ENCODE measurements at places on chromosomes 12 and 14.

GRCh38 chr12:34350092-34351041 lies 328.1 kb downstream of the ALG10 start:
- H3K4me1 ChIP-seq: no peaks in the 10 kb centered on the region
- H3K36me3 ChIP-seq: no peaks in the 10 kb centered on the region
- no peak overlapping the region for H3K4me3 ChIP-seq
- no peaks in the 10 kb centered on the region for H3K27me3 ChIP-seq
- no peak overlapping the region for H3K27ac ChIP-seq
- DNase-seq: no peak

GRCh38 chr12:20232931-20233675 lies 135.2 kb upstream of the PDE3A start:
- H3K27ac ChIP-seq: no peak overlapping the region
- no peak overlapping the region for H3K4me3 ChIP-seq
- H3K27me3 ChIP-seq: no peaks in the 10 kb centered on the region
- DNase-seq: no peak
- H3K36me3 ChIP-seq: no peaks in the 10 kb centered on the region

DNA sequence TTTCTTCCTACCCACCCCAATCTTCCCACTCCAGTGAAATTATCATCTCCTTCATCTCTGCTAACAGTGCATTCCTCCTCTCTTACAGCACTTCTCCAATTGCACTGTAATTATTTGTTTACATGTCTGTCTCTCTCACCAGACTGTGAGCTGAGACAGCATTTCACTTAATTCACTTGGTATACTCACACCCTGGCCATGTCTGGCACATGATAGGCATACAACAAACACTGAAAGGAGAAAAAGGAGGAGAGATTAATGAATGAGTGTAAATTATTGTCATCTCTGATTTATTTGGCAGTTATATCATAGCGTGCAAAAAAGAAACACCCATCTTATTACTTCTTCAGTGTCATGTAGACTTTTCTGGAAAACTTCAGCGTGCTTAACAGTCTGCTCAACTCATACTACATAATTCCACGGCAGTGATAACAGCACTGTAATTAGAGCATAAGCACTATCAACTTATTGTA lies 452.3 kb downstream of the ADAMTS20 start:
- no peak for DNase-seq
- no peaks in the 10 kb centered on the region for H3K36me3 ChIP-seq
- no peak overlapping the region for H3K27ac ChIP-seq
- no peaks in the 10 kb centered on the region for H3K4me1 ChIP-seq

DNA sequence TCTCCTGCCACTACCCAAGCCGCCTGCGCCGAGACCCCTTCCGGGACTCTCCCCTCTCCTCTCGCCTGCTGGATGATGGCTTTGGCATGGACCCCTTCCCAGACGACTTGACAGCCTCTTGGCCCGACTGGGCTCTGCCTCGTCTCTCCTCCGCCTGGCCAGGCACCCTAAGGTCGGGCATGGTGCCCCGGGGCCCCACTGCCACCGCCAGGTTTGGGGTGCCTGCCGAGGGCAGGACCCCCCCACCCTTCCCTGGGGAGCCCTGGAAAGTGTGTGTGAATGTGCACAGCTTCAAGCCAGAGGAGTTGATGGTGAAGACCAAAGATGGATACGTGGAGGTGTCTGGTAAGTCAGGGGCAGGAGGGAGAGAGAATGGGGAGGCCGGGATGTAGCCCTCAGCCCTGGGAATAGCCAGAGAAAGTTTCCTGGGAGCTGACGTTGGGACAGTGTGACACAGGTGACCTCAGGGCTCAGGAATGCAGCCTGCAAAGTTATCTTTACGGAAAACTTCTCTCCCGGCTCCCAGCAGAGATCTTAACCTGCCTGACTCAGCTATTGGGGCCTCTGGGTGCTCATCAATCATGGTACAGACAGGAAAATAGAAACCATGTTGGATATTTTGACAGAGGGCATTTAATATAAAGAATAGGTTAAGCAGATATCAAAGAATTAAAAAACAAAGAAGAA lies 747 bp downstream of the HSPB8 start:
- H3K4me3 ChIP-seq: no peak overlapping the region
- H3K27me3 ChIP-seq: no peaks in the 10 kb centered on the region
- H3K27ac ChIP-seq: no peak overlapping the region
- no peaks in the 10 kb centered on the region for H3K36me3 ChIP-seq
- H3K4me1 ChIP-seq: no peaks in the 10 kb centered on the region

GRCh38 chr12:53995002-53995377 lies 5.0 kb upstream of the HOXC9 start:
- no peak overlapping the region for H3K27ac ChIP-seq
- peak overlapping the region; percentile 86 for H3K4me3 ChIP-seq
- H3K36me3 ChIP-seq: peaks cover 2% of the 10 kb centered on the region
- H3K4me1 ChIP-seq: peaks cover 21% of the 10 kb centered on the region

DNA sequence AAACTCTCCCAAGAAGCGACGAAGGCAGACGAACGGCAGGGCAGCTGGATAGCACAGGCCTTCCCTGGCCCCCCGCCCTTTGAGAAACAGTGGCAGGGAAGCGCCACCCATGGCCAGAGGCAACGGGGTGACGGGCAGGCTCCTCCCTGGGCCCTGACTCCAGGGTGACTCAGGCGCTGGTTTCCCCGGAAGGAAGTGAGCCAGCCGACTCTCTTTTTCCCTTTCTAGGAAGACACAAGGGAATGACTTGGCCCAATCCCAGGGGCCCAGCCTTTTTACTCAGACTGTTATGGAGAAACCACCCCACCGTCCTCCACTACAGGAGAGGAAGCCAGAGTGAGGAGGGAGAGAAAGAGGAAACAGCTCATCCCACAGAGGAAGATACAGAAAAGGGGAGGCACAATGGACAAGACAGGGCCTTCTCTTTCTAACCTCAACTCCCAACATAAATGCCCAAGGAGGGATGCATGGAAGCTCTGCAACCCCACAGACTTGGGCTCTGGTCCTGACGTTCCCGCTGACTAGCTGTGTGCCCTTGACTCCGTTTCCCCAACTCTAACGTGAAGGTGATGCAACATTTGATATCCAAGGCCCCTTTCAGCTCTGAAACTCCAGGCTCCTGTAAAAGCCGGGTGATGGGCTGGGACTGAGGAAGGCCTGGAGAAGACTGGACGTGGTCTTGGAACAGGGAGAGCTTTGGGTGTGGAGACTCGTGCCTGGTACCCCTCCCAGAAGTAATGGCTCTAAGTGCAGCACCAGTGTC lies 27.9 kb downstream of the ACTN1 start:
- no peak overlapping the region for H3K4me3 ChIP-seq
- DNase-seq: no peak
- peak overlapping the region; percentile 38 for H3K27ac ChIP-seq
- peaks cover 67% of the 10 kb centered on the region for H3K4me1 ChIP-seq
- peaks cover 5% of the 10 kb centered on the region for H3K36me3 ChIP-seq

GRCh38 chr14:86539361-86540070 lies 1009.6 kb downstream of the FLRT2 start:
- no peak overlapping the region for H3K27ac ChIP-seq
- no peaks in the 10 kb centered on the region for H3K4me1 ChIP-seq
- H3K27me3 ChIP-seq: no peaks in the 10 kb centered on the region
- DNase-seq: no peak

- no peaks in the 10 kb centered on the region for H3K36me3 ChIP-seq
- H3K4me1 ChIP-seq: no peaks in the 10 kb centered on the region
- no peak for DNase-seq
- H3K27me3 ChIP-seq: no peaks in the 10 kb centered on the region
- no peak overlapping the region for H3K27ac ChIP-seq
These were observed 159.9 kb upstream of the FRMD6 start for GRCh38 chr14:51491776-51492175.

- DNase-seq: no peak
- peak overlapping the region; percentile 88 for H3K27ac ChIP-seq
- peaks cover 43% of the 10 kb centered on the region for H3K4me1 ChIP-seq
- H3K27me3 ChIP-seq: no peaks in the 10 kb centered on the region
- H3K36me3 ChIP-seq: peaks cover 28% of the 10 kb centered on the region
These were observed 2.3 kb upstream of the M6PR start for GRCh38 chr12:8951744-8952143.

GRCh38 chr14:35378425-35379233 lies 25.9 kb downstream of the NFKBIA start:
- no peaks in the 10 kb centered on the region for H3K4me1 ChIP-seq
- DNase-seq: no peak
- H3K27ac ChIP-seq: no peak overlapping the region
- no peaks in the 10 kb centered on the region for H3K36me3 ChIP-seq

DNA sequence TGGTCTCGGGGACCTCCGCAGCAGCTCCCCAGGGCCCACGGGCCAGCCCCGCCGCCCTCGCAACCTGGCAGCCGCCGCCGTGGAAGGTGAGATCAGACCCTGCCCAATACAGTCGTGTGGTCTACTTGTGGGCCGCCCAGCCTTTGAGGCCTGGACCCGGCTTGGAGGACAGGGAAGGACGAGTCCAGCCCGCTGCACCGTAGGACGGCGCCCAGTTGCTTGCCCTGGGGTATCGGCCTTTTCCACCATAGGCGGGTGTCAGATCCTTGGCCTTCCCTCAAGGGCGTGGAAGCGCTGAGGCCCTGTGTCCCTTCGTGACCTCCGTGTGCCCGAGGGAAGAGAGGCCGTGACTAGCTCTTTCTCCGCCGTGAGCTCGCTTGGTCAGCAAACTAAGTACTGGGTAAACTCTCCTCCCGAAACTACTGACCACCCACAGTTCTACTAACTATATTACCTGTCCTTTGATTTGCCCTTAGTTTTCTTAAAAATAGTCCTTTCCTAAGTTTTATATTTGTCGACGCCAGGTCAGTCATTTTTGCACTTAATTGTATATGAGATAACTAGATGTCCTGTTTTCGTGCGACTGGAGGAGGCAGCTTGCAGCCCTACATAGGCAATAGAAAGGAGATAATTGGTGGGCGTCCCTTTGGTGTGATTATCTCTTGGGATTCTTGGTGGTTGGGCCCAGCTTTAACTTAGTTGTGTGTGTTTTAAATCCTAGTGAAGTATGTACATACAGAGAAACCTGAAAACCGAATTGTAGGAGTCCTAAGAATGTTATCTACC lies 757 bp downstream of the SLC25A3 start:
- peak overlapping the region; percentile 99 for H3K27ac ChIP-seq
- H3K36me3 ChIP-seq: peaks cover 27% of the 10 kb centered on the region
- no peak for DNase-seq
- peak overlapping the region; percentile 94 for H3K4me3 ChIP-seq
- H3K4me1 ChIP-seq: peaks cover 21% of the 10 kb centered on the region

DNA sequence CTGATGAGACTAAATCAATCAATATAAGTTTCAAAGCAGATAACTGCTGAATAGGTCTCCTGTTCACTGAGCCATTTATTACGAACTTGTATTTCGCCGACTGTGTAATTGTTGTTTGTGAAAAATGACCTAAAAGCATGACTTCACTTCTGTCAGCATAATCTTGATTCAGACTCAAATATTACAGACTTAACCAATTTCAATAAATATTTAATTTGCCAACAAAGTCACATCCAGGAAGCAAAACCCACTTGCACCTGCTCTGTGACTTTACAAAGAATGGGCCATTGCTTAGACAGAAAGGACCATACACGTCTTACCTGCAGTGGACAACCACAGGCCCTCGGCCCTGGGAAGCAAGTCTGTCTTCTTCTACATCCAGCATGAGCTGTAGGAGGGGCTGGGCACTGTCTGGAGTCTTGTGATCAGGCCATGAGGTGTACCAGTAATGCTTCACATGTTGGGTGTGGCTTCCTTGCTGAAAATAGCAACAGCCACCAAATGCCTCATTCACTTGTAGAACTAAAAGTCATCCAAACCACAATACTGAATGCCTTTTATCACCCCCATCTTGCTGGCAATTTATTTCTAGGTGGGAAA lies 23.5 kb upstream of the PTPRB start:
- H3K27ac ChIP-seq: no peak overlapping the region
- DNase-seq: no peak
- H3K27me3 ChIP-seq: peaks cover 10% of the 10 kb centered on the region
- H3K4me1 ChIP-seq: no peaks in the 10 kb centered on the region

DNA sequence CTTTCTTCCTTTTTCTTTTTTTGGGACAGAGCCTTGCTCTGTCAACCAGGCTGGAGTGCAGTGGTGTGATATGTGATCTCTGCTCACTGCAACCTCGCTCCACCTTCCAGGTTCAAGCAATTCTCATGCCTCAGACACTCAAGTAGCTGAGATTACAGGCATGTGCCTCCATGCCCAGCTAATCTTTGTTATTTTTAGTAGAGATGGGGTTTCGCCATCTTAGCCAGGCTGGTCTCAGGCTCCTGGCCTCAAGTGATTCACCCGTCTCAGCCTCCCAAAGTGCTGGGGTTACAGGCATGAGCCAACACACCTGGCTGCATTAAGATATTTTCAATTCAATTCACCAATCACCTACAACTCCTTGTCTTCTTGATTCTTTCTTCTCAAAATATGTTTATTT lies 1046.5 kb downstream of the GALC start:
- H3K4me3 ChIP-seq: no peak overlapping the region
- H3K36me3 ChIP-seq: no peaks in the 10 kb centered on the region
- no peaks in the 10 kb centered on the region for H3K27me3 ChIP-seq
- no peak overlapping the region for H3K27ac ChIP-seq
- DNase-seq: no peak

- no peak for DNase-seq
- H3K36me3 ChIP-seq: peaks cover 18% of the 10 kb centered on the region
- H3K4me3 ChIP-seq: no peak overlapping the region
- H3K27me3 ChIP-seq: no peaks in the 10 kb centered on the region
- no peak overlapping the region for H3K27ac ChIP-seq
These were observed 6.1 kb downstream of the SOS2 start for GRCh38 chr14:50225067-50225973.

GRCh38 chr12:43347026-43347425 lies 205.0 kb downstream of the ADAMTS20 start:
- H3K27ac ChIP-seq: no peak overlapping the region
- DNase-seq: no peak
- no peaks in the 10 kb centered on the region for H3K27me3 ChIP-seq

DNA sequence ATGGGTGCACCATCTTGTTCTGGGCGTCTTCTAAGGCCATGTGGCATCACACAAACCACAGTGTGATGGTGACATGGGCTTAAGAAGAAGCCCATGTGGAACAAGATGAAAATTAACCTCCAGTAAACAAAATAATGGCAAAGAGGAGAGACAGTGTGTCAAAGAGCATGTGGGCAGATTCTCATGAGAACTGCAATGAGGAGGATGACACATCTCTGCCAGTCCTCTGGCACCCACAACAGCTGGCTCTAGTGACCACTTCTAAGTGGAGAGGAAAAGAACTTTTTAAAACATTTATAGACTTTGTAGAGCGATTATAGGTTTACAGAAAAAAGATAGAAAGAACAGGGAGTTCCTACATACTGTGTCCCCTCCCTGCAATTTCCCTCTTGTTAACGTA lies 401.4 kb downstream of the ATP23 start:
- H3K4me1 ChIP-seq: no peaks in the 10 kb centered on the region
- no peak overlapping the region for H3K27ac ChIP-seq
- no peak overlapping the region for H3K4me3 ChIP-seq
- H3K27me3 ChIP-seq: peaks cover 4% of the 10 kb centered on the region
